ENCODE measurements at places on chromosomes 1 and 21.

DNA sequence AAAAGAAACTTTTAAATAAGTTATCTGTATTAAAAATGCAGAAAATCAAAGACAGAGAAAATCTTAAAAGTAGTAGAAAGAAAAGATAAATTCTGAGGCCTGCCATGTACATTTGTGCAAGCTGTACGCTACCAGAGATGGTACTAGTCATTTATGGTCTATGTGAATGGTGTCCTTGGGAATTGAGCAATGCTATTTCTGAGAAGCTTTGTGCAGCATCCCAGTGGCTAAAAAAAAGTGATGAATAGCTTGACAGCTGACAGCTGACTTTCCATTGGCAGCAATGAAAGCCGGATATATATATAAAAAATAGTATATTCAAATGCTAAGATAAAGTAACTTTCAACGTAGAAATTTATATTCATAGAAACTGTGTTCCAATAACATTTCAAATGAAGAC lies 58.8 kb upstream of the KCTD3 start:
- DNase-seq, result no peak

DNA sequence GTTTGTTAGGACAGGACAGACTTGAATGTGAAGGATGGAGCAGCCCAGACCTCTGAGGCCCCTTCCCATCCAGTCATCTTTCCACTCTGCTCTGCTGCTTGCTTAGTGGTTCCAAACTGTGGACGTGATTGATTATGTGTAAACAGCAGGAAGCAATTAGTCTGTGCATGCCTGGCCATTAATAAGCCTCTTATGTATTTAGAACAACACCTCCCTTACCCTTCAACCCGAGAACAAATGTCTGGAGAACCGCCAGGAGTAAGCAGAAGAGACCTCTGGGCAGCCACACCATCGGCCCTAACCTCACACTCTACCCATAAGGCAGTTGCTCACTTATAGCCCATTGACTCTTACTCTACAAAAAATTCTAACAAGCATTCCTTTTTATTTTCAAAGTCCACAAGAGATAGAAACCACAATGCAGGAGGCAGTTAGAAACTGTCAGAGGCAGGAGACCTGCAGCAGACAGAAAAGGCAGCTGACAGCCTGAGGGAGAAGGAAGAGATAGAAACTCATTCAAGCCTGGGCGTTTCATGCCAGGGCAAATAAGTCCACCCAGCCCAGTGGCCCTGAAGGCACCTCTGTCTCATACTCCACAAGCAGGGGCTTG lies 5.8 kb upstream of the EPHA8 start:
- DNase-seq, result peak; percentile 19

GRCh38 chr1:59570524-59570923 lies 244.2 kb upstream of the HOOK1 start:
- no peak for DNase-seq

- no peak for DNase-seq
Observed at GRCh38 chr1:227562037-227562436, 1.3 kb upstream of the ZNF678 start.

GRCh38 chr1:175911138-175911537 lies 167.7 kb upstream of the TNR start:
- DNase-seq, result no peak

GRCh38 chr1:63320022-63320721 lies 2.2 kb upstream of the FOXD3 start:
- DNase-seq, result no peak

GRCh38 chr21:24852610-24853195 lies 754.6 kb downstream of the MRPL39 start:
- no peak for DNase-seq

- no peak for DNase-seq
Observed at GRCh38 chr1:6094801-6095505, 49.3 kb downstream of the KCNAB2 start.

GRCh38 chr1:165639821-165640623 lies 9.0 kb downstream of the MGST3 start:
- no peak for DNase-seq
